ENCODE measurements at places on chromosomes 6 and 20.

GRCh38 chr6:38175786-38176185 is 356.3 kb downstream of the ZFAND3 start:
- DNase-seq: peak; percentile 30

DNA sequence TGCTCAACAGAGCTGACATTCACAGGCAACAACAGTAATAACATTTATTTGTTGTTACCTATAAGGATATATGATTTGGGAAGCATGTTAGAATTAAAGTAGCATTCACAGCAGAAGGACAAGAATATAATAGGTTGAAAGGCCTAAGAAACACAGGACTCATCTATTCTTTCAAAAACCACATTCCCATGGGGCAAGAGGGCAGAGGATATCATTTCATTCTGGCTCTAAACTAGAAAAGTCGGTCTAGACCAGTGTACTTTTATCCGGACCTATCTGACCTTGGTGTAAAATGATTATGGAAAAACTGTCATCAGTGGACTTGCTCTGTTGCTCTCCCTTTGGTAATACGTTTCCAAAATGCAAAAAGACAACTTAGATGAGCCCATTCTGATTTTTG is 914.7 kb upstream of the CITED2 start:
- DNase-seq: no peak

GRCh38 chr20:16541226-16541625 is 32.0 kb downstream of the KIF16B start:
- no peak for DNase-seq

DNA sequence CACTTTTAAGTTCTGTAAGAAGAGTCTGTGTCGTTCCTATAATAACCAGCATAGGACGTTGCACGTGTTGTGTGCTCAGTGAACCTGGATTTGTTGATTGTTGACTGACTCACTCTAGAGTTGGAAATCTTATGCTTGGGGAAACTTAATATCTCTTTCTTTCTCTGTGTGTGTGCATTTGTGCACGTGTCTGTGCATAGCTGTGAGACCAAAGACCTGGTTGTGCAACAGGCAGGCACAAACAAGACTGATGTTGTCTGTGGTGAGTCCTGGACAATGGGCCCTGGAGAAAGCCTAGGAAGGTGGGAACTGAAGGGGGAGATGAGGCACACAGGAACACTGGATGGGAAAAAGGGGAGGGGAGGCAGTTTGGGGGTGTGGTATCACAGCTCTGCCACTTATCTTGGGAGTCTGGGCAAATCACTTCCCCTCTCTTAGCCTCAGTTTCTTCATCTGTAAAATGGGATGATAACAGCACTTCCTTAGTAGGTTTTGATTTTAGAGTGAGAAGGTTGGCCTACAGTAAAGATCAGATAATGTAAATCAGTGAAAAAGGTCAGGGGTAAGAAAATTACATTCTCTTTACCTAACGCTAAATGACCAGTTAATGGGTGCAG is 8.4 kb downstream of the CD40 start:
- peak; percentile 18 for DNase-seq

GRCh38 chr6:28322661-28323060 is 13.3 kb downstream of the ZSCAN31 start:
- no peak for DNase-seq

DNA sequence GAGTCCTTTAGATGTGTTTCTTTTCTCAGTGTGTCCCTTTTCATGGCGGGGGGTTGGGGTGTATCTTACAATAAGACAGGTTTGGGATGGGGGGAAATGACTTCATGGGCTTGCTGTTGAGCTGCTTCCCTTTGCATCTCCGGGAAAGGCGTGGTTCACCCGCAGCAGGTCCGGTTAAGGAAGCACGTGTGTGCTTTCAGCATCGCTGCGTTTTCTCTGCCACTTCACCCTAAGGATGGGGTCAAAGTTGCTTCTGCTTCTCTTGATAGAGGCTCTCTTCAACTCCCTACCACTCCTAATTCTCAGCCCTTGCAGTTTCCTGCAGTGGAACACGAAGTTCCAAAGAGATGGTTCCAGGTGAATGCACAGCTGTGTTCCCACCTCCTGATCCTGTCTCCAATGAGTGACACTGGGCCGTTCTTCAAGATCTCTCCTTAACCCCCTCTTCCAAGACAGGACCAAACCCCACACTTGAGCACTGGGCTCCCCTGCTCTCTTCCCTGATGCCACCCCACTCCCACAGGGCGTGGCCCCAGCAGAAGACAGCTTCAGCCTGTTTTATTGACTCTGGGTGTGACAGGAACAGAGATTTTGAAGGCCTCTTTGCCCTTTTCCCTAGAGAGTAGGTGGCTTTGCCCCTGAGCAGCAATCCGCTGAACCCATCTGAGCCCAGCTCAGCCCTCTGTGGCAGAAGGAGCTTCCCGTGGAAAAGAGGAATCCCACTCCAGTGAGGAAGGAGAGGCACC is 85.2 kb downstream of the PLEKHG1 start:
- no peak for DNase-seq

GRCh38 chr6:106227612-106228507 is 97.7 kb downstream of the ATG5 start:
- DNase-seq: no peak

DNA sequence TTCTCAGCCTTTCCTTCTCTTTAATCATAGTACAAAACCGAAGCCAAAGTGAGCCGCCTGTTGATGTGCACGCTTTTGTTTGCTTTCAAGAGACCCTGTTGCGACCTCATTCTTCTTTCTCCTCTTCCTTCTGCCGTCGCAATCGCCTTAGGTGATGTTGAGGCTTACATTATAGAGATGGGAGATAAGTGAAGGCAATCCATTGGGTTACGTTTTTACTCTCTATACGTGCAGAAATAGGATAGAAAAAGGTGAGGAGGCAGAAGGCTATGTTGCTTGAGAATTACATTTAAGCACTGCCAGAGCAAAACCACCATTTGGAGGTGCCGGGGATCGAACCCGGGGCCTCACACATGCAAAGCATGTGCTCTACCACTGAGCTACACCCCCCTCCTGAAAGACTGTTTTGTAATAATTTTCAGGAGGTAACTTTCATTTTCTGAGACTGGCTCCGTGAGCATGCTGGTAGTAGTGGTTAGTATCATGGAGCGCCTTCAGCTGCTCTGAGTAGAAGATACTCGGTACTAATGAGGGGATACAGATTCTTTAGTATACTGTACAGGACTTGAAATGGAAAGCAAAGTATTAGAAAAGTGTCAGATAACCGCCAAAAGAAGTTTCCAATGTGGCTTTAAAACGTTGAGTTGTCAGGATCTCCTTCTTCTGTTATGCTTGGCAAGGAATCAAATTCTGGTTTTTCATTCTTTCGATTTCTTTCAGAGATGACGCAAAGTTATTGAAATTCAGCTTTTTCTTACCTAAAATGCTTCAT is 165.6 kb downstream of the TRIM27 start:
- peak; percentile 38 for DNase-seq

GRCh38 chr20:45456632-45457031 is 12.9 kb upstream of the WFDC2 start:
- DNase-seq: peak; percentile 57

GRCh38 chr20:22561965-22562577 is 22.3 kb downstream of the FOXA2 start:
- no peak for DNase-seq

DNA sequence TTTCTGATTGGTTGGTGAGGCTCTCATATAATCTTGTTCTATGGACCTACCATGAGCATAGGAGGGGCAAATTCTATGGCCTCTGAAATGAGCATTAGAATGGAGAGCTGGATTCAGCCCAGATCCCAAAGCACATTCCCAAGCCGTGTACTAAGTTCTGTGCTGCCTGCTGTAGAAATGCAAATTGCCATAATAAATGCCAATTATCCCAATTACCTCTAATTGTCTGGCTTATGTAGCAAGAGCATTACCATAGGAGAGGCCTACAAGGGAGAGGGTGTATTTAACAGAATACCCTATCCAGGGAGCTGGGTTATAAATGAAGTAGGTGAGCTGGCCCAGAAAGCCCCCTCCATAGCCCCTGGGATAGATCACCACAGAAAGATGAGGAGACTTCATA is 126.8 kb downstream of the LRFN2 start:
- DNase-seq: no peak

GRCh38 chr6:169642455-169642854 is 59.4 kb downstream of the WDR27 start:
- DNase-seq: no peak

DNA sequence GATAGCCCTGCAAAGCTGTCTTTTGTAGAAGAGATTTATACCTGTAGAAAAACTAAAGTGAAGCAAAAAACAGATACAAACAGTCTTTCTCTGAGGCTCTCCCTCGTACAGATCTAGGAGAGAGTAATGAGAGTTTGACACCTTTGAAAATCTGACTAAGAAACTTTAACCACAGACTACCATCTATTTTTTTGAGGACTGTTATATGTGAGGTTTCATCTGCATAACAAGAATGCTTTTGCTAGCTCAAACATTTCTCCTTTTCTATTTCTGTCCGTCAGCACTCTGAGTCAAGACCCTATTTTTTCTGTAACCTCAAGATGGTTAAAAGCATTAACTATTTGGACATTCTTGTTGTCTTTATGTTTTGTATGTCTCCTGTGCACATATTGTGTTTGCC is 193.0 kb downstream of the BTBD3 start:
- no peak for DNase-seq

GRCh38 chr20:44780226-44780625 is 30.1 kb downstream of the RIMS4 start:
- DNase-seq: peak; percentile 70

GRCh38 chr6:12947151-12947871 is 230.7 kb downstream of the PHACTR1 start:
- DNase-seq: no peak

- DNase-seq: no peak
Observed at GRCh38 chr6:143744551-143745165, 66.9 kb downstream of the PHACTR2 start.

- DNase-seq: no peak
Observed at GRCh38 chr6:28758818-28759235, 165.0 kb downstream of the TRIM27 start.

DNA sequence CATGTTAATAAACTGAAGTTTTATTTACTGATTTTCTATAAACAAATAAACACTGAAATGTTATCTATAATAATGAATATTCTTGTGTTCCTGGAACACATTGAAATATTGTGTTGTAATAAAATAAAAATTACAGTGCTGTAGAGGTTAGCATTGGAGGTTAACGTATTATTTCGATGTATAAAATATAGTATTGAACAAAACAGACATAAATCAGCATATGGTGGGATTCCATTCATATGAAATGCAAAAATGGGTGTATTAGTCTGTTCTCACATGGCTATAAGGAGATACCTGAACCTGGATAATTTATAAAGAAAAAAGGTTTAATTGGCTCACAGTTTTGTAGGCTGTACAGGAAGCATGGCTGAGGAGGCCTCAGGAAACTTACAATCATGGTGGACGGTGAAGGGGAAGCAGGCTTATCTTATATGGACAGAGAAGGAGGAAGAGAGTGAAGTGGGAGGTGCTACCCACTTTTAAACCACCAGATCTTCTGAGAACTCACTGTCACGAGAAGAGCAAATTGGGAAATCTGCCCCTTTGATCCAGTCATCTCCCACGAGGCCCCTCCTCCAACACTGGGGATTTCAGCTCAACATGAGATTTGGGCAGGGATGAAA is 24.6 kb upstream of the BMP6 start:
- no peak for DNase-seq

DNA sequence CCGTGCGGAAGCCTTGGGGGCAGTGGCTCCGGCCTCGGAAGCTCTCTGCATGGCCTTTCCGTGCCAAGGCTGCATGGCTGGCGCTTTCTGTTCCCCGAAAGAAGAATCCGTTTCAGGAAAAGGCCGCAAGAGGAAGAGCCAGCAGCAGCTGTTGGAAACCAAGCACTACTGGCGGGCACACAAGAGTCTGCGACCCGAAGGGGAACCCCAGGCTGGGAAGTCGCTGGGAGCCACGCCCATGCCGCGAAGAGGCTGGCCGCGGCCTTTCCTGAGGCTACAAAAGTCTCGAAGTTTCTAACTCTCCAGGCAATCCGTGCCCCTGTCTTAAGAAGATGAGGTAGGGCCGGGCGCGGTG is at the start of gene CGAS:
Gene CGAS (minus strand): TSS at position 191 of the 355 bp plus-strand sequence. CDS start 116 bp downstream, at position 75.
- DNase-seq: no peak

- DNase-seq: peak; percentile 70
Observed at GRCh38 chr6:10510592-10511367, 10.4 kb upstream of the GCNT2 start.
